ENCODE measurements at places on chromosomes 16 and 17.

DNA sequence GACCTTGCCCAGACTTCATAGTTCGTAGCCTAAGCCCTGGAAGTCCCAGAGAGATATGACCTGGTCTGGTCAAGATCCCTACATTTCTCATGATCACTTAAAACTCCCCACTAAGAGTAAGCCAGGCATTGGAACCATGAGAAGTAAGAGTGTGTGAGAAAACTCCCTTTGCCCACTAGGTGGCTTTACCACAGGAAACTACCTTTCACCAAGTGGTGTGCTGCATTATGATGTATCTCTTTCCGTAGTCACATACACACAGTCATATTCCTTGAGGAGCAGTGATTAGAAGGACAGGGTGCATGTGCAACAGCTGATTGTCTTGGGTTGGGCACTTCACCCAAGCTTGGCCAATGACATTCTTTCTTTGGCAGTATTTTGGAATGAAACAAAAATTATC, 639.3 kb downstream of the KCNJ2 start:
- no peak for DNase-seq

DNA sequence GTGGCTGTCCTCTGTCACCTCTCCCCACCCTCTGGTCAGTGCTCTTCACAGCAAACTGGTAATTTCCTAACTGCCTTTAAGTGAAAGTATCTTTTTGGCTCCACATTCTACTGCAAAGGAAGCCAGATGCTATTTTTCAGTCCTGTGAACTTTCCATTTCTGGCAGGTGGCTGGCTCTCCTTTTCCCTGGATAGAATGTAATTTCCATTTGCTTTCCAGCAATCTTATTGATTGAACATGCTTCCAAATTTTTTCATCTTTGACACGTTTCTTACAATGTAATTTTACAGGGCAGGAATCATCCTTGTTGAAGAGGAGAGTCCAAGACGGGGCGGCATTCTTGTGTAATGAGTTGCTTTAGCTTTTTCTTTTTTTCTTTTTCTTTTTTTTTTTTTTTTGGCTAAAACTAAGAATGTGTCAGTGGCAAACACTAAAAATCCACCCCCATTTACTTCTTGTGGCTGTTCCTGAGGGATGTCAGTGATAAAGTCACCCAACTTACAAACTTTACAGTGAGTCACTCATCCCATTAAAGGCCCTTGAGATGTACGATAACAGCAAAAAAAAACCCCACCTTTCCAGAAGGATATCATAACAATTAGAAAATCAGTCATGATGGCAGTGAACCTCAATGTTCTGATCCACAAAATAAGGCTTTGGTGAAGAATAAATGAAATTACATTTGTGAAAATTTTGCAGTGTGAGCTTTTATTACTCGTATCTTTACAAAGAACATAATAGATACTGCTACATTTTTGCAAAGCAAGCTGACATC, 29.4 kb upstream of the PRKCA start:
- DNase-seq: peak; percentile 78

DNA sequence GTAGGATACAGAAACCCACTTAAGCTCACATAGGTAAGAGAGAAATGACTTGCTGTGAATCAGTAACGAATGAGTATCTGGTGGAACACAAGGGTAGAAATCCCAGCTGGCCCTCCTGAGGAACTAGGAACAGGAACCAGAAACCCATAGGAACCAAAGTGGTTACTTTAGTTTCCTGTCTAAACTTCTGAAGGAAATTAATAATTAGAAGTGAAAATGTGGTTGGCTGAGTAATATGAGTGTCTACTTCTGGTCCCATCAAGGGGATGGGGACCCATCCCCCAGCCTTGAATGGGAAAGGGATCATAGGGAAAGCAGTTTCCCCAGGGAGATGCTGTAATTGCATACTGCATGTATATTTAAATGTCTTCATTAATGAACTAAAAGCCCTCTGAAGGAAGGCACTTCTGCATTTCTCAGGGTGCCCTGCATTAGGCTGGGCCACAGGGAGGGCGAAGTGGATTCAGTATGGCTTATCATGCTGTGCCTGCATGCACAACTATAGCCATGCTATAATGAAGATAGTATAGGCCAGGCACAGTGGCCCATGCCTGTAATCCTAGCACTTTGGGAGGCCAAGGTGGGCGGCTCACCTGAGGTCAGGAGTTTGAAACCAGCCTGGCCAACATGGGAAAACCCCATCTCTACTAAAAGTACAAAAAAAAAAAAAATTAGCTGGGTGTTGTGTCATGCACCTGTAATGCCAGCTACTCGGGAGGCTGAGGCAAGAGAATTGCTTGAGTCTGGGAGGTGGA, 45.6 kb downstream of the CYB5B start:
- no peak for DNase-seq

DNA sequence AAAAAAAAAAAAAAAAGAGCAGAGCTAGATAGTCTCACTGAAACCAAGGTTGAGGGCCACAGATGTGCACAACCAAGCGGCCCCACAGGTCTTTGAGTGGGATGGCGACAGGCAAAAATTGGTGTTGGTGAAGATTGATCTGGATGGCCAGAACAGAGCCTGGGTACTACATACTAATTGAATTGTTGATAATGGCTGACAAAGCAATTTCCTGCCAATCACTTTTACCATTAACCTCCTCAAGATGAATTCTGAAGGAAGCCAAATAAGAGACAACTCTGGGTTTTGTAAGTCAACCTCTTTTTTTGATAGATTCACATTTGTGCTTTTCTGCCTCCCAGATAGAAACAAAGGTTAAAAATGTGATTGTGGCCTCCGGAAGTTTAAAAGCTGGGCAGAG, 19.4 kb upstream of the HS3ST3B1 start:
- no peak for DNase-seq

DNA sequence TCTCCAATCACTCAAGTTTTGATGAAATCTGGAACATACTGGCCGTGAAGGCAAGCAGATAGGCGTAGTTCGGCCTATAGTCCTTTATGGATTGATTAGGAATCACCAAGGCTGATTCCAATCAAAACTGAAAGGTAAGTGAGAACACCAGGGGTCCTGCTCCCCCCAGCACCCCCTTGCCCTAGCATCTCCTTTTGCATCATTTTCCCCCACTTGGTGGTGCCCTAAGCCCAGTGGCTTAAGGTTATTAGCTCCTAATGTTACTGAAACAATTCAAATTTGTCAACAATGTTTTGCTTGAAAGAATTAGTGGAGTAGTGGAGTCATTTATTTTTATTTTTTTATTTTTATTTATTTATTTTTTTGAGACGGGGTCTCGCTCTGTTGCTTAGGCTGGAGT, 4.9 kb downstream of the SLFN14 start:
- DNase-seq: no peak

GRCh38 chr17:10727192-10727591, 2.6 kb downstream of the TMEM220 start:
- DNase-seq: no peak

- no peak for DNase-seq
Measured at GRCh38 chr16:23537390-23537789, 19.8 kb downstream of the EARS2 start.

DNA sequence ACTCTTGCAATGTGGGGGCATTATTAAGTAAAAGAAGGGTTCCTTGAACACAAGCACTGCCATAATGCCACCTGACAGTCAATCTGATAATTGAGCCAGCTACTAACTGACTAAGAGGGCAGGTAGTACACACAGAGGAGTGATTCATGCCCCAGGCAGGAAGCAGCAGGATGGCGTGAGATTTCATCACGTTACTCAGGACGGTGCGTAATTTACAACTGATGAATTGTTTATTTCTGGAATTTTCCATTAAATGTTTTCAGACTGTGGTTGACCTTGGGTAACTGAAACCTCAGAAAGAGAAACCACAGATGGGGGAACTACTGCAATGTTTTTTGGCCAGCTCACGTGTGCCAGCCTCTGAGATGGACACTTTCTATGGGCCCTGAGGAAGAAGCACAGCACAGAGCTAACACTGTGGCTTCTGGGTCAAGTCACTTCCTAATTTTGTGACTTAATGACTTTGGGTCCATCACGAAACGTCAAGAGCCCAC, 46.7 kb downstream of the C17orf67 start:
- DNase-seq: peak; percentile 92

- no peak for DNase-seq
Measured at GRCh38 chr16:56480776-56481467, 29.6 kb downstream of the OGFOD1 start.

DNA sequence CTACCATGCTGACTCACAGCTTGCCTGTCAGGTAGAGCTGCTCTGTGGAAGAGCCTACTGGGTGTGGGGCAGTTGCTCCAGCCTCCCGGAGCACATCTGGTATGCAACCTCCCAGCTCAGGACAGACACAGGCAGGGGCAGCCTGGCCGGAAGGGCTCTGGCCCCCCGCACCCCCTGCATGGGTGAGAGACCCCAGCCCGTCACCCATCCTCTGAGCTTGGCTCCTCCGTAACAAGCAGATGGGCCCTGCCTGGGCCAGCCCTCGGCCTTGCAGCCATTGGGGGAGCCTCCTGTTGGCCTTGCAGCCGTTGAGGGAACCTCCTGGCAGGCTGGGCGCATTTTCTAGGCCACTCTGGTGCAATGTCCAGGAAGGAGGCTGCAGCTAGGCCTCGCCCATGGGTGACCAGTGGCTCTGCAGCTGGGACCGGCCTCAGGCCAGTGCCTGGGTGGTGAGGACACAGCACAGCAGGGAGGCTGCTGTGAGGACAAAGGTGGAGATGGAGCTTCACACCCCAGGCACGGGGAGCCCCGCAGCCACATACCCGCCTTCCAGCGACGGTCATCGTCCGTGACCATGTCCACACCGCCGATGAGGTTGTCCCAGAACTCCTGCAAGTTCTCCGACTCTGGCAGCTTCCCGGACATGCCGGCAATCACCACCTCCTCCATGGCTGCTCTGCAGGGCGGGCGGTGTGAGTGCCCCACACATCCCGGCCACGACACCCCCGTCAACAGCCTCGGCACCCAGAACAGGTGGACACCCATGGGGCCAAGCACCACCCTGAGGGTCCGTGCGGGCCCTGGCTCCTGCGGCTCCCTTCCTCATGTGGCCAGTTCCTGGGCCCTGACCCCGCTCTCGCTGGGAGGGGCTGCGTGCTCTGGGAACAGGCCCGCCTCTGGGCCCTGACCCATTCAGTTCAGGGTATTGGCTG, 2.0 kb downstream of the FASN start:
- no peak for DNase-seq

DNA sequence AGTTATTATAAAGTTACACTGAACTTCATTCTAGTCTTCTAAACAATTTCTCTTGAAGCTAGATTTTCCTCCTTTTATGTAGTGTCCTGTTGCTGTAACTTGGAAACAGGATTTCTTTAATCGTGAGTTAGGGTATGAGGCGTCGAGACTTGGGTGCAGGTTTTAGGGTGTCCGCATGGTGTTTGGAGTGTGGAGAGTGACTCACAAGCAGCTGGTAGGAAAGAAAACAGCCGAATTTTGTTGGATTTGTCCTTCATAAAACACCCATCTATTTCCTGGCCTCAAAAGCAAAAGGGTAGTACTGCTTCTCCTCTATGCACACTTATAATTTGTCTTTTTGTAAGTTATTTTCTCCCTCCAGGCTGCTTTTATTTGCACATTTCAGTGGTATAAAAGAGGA, 1.6 kb downstream of the RPTOR start:
- no peak for DNase-seq

DNA sequence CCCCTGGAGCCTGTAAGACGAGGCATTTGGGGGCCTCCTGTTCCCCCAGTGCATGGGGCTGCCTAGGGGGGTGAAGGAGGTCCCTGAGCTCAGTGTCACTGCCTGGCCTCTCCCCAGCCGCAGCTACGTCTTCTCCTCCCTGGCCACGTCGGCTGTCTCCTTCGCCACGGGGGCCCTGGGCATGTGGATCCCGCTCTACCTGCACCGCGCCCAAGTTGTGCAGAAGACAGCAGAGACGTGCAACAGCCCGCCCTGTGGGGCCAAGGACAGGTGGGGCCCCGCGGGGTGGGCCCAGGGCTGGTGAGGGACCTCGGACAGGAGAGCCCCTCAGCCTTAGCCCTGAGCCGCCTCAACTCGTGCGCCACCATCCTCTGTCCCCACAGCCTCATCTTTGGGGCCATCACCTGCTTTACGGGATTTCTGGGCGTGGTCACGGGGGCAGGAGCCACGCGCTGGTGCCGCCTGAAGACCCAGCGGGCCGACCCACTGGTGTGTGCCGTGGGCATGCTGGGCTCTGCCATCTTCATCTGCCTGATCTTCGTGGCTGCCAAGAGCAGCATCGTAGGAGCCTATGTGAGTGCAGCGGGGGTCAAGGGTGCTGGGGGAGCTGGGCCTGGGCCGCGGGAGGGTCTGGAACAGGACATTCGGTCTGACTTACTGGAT, 22.2 kb downstream of the MYBBP1A start:
- no peak for DNase-seq

- DNase-seq: no peak
Measured at GRCh38 chr16:25914357-25914962, 222.7 kb downstream of the HS3ST4 start.

DNA sequence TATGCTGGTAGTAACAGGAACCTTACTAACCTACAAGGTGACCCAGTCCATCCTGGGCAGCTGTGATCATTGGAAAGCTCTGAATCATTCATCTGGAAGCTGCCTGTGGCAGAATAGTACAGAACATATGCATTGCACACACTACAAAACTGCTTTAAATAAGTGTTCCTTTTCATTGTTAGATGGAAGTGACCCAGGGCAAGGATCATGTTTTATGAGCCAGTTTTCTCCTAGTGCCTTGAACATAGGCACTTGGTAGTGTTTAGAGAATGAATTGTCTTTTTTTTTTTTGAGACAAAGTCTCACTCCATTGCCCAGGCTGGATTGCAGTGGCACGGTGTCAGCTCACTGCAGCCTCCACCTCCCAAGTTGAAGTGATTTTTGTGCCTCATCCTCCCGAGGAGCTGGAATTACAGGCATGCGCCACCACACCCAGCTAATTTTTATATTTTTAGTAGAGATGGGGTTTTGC, 55.4 kb downstream of the TENT4B start:
- peak; percentile 66 for DNase-seq

- peak; percentile 90 for DNase-seq
Measured at GRCh38 chr16:46853713-46854443, 22.9 kb upstream of the C16orf87 start.

DNA sequence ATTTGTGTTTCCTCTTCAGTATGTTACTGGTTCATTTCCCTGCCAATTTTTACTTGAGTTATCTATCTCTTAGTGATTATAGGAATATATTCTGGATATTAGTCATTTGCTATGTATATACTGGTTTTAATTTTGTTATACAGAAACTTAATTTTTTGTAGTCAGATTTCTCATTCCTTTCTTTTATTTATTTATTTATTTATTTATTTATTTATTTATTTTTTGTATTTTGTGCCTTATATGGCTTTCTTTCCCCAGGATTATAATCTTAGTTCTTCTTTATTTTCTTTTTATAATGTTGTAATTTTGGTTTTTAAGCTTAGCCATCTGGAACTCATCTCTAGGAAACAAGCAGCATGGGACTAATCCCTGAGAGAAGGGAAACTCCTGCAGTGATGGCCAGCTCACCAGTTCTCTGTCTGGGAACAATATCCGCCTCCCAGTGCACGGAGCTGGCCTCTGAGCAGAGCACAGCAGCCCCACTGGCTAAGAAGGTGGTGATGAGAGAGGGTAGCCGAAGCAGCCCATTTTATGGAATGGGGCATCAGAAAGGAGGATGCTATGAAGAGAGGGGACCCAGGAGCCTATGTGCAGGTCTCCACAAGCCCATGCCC, 54.5 kb upstream of the ADORA2B start:
- no peak for DNase-seq

Data from adipocyte (in vitro differentiated cells).